ENCODE measurements at places on chromosomes 6 and 20. TPM values are rescaled to one million over a fixed set of nuclear protein-coding genes. Genes with fewer than 3 reads are reported as not detected.

GRCh38 chr20:59933849-59934585, 580 bp upstream of the SYCP2 start:
- no peak overlapping the region for H3K27ac ChIP-seq
- H3K36me3 ChIP-seq: no peaks in the 10 kb centered on the region
- H3K4me1 ChIP-seq: peaks cover 20% of the 10 kb centered on the region
- peak; percentile 86 for DNase-seq
- no peaks in the 10 kb centered on the region for H3K27me3 ChIP-seq

OLIG3 gene
- total RNA-seq: not detected

DNA sequence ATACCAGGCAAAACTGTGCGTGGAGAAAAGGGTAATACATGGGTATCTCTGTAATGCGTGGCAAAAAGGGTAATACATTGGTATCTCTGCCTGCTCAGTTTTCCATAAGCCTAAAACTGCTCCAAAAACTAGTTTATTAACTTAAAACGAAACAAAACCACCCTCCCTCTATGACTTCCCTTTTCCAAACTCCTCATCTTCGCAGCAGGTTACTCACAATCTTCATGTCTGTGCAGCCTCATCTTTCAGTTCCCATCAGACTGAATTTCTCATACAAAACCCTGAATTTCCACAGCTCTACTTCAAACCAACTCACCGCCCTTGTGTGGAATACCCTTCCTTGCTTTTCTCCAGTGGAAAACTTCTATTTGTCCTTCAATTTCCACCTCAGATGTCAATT, 199.4 kb downstream of the PHACTR1 start:
- no peaks in the 10 kb centered on the region for H3K4me1 ChIP-seq
- peaks cover 6% of the 10 kb centered on the region for H3K27me3 ChIP-seq
- H3K36me3 ChIP-seq: no peaks in the 10 kb centered on the region

NR2E1 gene
- not detected for total RNA-seq

DDX43 gene
- total RNA-seq: not detected

DNA sequence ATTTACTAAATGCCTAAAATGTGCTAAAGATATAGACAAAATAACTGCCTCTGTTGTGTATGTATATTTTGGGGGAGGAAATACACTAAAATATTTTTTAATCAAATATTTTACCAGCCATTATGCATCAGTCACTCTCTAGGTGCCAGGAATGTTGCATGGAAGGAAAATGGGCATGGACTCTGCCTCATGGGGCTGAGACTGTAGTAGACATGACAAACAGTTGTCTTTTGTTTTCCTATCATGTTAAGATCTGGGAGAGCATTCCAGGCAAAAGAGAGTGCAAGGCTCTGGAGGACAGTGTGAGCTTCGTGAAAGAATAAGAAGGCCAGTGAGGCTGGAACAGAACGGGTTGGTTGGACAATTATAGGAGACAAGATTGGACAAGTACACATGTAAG, 26.5 kb downstream of the HLA-DOB start:
- H3K27ac ChIP-seq: no peak overlapping the region
- H3K36me3 ChIP-seq: no peaks in the 10 kb centered on the region
- no peaks in the 10 kb centered on the region for H3K4me1 ChIP-seq
- H3K27me3 ChIP-seq: peaks cover 27% of the 10 kb centered on the region
- H3K4me3 ChIP-seq: no peak overlapping the region
- no peak for DNase-seq

SMIM28 gene
- not detected for total RNA-seq

DNA sequence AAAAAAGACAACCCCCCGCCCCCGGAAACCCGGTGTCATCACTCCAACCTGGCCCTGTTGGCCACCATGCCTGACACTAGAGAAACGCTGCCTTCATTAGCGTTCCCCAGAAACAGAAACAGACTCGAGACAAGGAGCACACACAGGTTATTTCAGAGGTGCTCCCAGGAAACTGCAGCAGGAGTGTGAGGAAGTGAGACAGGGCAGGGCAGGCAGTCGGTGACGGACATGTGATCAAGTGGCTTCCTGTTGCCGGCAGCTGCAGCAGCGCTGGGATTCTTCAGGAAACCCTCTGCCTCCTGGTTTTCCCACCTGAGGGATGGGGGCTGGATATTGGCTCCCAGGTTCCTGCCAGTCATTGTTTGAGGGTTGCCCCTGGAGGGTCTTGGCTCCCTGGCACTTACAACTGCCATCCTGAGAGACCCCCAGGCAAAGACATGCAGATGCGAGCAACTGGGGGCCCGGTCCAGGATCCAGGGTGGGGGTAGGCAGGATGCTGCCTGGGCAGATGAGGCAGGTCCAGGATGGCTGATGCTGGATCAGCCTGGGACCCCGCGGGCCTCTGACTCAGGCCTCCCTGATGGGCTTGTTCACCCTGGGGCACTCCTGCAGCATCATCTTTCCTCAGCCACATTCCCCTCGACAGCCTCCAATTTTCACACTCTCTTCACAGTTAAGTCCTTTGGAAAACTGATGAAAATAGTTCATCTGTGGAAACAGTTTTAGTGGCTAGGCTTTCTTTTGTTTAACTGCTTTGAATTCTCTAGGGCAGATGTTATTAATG, 150.7 kb upstream of the SYNDIG1 start:
- no peak overlapping the region for H3K27ac ChIP-seq
- no peaks in the 10 kb centered on the region for H3K4me1 ChIP-seq
- no peaks in the 10 kb centered on the region for H3K27me3 ChIP-seq

- no peaks in the 10 kb centered on the region for H3K27me3 ChIP-seq
- H3K36me3 ChIP-seq: no peaks in the 10 kb centered on the region
- no peak overlapping the region for H3K27ac ChIP-seq
Observed at GRCh38 chr6:95805699-95806098, 210.1 kb upstream of the FUT9 start.

CRISP3 gene
- total RNA-seq: not detected

ZC3H12D gene
- 0.50 TPM for total RNA-seq

DNA sequence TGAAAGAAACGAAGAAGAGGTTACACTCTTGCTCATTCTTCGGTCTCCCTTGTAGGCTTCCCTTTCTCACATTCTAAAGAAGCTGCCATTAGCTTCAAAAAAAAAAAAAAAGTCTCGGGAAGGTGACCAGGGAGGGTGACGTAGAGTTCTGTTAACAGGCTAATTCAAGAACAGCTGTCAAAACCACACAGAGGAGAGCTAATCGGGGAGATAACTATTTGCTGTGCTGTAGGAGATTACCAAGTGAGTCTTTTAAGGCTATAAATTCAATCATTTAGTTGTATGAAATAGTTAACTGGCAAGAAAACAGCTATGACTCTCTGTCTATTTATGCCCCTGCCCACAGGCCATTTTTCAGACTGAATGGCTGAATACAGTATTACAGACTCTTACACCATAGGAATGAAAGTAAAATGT, 256.8 kb downstream of the SYNE1 start:
- H3K4me3 ChIP-seq: peak overlapping the region; percentile 33
- no peaks in the 10 kb centered on the region for H3K27me3 ChIP-seq
- peak overlapping the region; percentile 96 for H3K27ac ChIP-seq
- peaks cover 4% of the 10 kb centered on the region for H3K4me1 ChIP-seq

SFTA2 gene
- total RNA-seq: not detected

- no peaks in the 10 kb centered on the region for H3K36me3 ChIP-seq
- no peak overlapping the region for H3K4me3 ChIP-seq
Observed at GRCh38 chr20:31674895-31675827, 37.4 kb downstream of the COX4I2 start.

- no peak overlapping the region for H3K27ac ChIP-seq
- H3K36me3 ChIP-seq: no peaks in the 10 kb centered on the region
- H3K27me3 ChIP-seq: peaks cover 30% of the 10 kb centered on the region
Observed at GRCh38 chr6:27669295-27669623, 196.4 kb upstream of the ZNF184 start.

DNA sequence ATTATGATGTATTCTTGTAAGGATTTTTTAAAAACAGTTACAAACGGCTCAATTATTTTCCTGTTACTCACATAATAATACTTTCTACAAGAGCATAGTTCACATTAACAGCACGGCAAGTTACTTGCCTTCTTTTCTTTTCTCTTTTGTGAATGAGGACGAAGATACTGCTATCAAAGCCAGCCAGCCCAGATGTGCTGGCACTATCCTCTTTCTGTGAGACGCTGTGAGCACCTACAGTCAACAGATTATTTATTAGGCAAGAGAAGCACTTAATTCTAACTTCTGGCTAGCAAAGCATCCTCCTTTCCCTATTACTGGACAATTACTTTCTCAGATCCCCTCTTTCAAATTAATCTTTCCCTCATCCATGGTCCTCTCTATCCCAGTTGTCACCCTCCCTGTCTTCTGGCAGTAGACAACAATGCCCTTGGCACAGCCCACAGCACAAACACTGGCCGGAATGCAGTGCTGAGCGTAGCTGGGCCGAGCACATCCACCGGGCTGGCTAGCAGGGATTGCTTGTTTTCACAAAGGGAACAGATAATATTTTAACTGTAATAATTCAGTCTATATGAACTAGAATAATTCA, 262.1 kb downstream of the FOXC1 start:
- no peaks in the 10 kb centered on the region for H3K27me3 ChIP-seq
- DNase-seq: no peak
- H3K27ac ChIP-seq: no peak overlapping the region
- no peak overlapping the region for H3K4me3 ChIP-seq
- H3K36me3 ChIP-seq: no peaks in the 10 kb centered on the region

- peak; percentile 50 for DNase-seq
- H3K27ac ChIP-seq: no peak overlapping the region
- no peak overlapping the region for H3K4me3 ChIP-seq
Observed at GRCh38 chr6:106609699-106610098, 19.6 kb downstream of the RTN4IP1 start.

CRIP3 gene
- 0.80 TPM for total RNA-seq

DNA sequence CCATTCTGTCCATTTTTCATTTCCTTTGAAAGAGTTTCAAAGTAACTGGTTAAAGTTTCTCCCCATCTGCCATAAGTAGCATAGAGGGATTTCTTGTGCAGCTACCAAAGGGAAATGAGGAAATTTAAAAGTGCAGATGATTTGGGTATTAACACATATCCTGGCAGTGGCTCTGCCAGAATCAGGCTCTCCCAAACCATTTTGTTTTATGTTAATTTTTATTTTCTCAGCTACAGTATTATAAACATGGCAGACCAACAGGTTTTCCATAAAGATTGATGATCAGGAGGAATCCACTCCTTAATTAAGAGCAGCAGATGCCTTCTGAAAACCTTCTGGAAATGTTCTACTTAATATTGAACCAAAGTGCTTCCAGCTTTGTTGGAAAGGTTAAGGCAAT, 13.9 kb downstream of the PLCB4 start:
- H3K27ac ChIP-seq: no peak overlapping the region
- no peak for DNase-seq
- no peaks in the 10 kb centered on the region for H3K36me3 ChIP-seq
- no peak overlapping the region for H3K4me3 ChIP-seq
- H3K27me3 ChIP-seq: no peaks in the 10 kb centered on the region
- H3K4me1 ChIP-seq: no peaks in the 10 kb centered on the region

GRCh38 chr6:25315194-25316177, 36.3 kb downstream of the CARMIL1 start:
- DNase-seq: no peak
- peak overlapping the region; percentile 39 for H3K27ac ChIP-seq
- H3K4me3 ChIP-seq: no peak overlapping the region
- peaks cover 54% of the 10 kb centered on the region for H3K4me1 ChIP-seq
- H3K27me3 ChIP-seq: no peaks in the 10 kb centered on the region
- no peaks in the 10 kb centered on the region for H3K36me3 ChIP-seq

SPATA25 gene
- total RNA-seq: not detected

GRCh38 chr20:63624486-63624885, 2.4 kb downstream of the GMEB2 start:
- H3K27me3 ChIP-seq: no peaks in the 10 kb centered on the region
- H3K27ac ChIP-seq: no peak overlapping the region
- H3K4me3 ChIP-seq: no peak overlapping the region
- H3K36me3 ChIP-seq: no peaks in the 10 kb centered on the region
- peaks cover 16% of the 10 kb centered on the region for H3K4me1 ChIP-seq

- H3K4me3 ChIP-seq: no peak overlapping the region
- DNase-seq: peak; percentile 64
- H3K36me3 ChIP-seq: no peaks in the 10 kb centered on the region
Observed at GRCh38 chr6:219641-220198, 72.6 kb upstream of the DUSP22 start.

DNA sequence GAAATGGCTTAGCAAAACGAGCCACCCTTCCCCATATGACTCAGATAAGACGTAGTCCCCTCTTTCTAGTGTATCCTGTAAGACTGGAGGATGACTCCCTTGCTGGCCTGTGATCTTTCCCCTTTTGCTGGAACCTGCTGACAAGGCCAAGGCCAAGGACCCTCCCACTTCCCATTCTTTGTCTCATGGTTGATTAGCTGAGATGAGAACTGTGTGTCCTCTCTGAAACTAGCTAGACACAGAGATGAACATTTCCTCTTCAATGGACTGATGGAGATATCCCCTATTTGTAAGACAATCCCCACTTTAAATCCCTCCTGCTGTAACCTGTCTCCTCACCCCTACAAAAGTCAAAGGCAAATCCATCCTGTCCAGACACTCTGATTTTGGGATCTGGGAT, 33.4 kb upstream of the SCRT2 start:
- peaks cover 32% of the 10 kb centered on the region for H3K27me3 ChIP-seq
- no peak overlapping the region for H3K27ac ChIP-seq
- no peak overlapping the region for H3K4me3 ChIP-seq

NFS1 gene
- total RNA-seq: 48.5 TPM

DNA sequence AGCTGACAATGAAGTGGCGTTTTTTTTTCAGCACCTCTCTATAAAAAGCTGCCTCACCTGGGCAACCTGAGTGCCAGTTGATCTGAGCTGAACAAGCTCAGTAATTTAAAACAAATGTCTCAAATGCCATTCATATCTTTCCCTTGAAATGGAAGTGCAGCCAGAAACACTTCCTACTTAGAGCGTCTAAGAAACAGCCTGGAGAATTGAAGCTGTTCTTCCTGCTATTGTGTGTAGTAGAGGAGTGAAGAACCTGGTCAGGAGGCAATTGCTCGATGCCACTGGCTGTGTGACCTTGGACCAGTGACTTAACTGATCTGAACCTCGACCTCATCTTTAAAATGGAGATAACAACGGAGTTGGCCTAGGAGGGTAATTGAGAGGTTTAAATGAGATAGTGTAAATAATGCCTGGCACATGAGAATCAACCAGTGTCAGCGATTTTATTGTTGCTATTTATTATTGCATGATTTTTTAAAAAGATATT, 95.4 kb upstream of the FOXQ1 start:
- H3K27me3 ChIP-seq: no peaks in the 10 kb centered on the region
- no peak for DNase-seq
- no peak overlapping the region for H3K4me3 ChIP-seq
- H3K36me3 ChIP-seq: no peaks in the 10 kb centered on the region

GRCh38 chr6:134174672-134175531, 122.5 kb upstream of the SLC2A12 start:
- peaks cover 15% of the 10 kb centered on the region for H3K4me1 ChIP-seq
- peak overlapping the region; percentile 98 for H3K27ac ChIP-seq
- H3K4me3 ChIP-seq: peak overlapping the region; percentile 86
